LHCN-M2 (cell line): ENCODE measurements at places on chromosomes 4 and X. TPM values are rescaled to one million over a fixed set of nuclear protein-coding genes. Genes with fewer than 3 reads are reported as not detected.

DNA sequence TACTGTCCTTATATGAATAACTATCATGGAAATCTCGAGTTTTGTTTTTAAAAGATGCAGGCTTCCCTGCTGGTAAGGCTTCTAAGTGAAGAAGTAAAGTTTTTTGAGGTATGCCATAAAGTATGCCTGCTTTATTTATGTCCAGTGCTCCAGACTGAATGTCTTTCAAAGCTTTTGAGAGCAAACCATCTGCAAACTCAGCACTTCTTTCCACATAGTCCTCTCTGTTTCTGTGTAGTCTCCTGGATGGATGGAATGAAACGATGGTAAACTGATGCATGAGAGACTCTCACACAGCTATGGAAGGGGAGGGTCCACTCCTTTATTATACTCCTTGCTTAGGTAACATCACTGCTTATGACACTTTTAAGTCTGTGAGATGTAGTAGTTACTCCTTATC, 73.7 kb downstream of the NCAPG start:
- DNase-seq: no peak

DNA sequence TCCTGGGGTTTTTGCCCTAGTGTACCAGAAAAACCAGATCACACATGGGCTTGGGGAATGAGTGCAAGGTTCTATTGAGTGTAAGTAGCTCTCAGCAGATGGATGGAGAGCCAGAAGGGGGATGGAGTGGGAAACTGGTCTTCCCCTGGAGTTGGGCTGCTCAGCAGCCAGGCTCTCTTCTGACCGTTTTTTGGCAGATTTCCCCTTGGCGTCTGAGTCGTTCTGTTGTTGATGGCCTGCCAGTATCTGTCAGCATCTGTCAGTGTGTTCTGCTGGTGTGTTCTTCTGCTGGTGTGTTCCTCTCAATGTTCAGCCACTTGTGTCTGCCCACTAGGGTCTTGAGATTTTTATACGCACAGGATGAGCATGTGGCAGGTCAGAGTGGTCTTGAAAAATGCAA, 633.9 kb upstream of the CPEB2 start:
- DNase-seq: no peak

DNA sequence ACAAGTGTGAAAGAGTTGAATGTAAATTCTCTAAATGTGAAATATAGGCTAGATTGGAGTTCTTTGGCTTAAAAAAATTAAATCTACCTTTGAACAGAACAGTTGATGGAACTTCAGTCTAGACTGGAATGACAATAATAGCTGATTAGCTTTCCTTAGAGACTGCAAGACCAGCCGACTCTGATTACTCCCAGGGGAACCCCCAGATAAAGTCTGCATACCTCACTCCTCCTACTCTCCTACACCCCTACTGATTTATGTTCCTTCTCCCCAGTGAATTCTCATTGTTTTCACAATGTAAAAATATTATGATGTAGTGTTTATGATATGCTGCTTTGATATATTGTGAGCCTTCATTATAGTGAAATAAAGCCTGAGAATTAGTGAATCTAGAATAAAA, 241.3 kb downstream of the CFAP299 start:
- no peak for DNase-seq

The GPRASP3 gene
- 1.7 and 4.5 TPM in 2 replicates for total RNA-seq

The VSIG1 gene
- not detected in 2 replicates for total RNA-seq

GRCh38 chr4:123676890-123677229, 280.3 kb downstream of the SPRY1 start:
- no peak for DNase-seq

GRCh38 chr4:26029568-26030131, 115.6 kb downstream of the SMIM20 start:
- DNase-seq: no peak

DNA sequence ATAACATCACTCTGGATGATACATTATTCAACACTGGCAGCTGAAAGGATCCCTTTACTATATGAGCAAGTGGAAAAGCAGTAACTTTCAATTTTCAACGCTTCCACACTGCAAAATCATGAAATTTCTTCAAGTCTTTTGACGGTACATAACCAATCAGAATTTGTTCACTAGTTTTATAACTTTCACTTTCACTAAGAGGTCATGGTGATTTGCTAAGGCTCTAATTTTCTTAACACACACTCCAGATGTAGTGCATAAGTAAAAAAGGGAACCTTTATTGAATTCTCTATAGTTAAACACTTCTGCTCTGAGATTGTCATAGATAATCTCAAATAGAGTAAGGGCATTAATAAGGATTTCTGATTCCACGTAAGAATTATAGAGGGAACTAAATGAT, 4.1 kb downstream of the ARMCX2 start:
- no peak for DNase-seq

- DNase-seq: peak; percentile 99
These were observed at the start of gene UTP3 for GRCh38 chr4:70687821-70688794. UTP3 (plus strand) TSS chr4:70688532; CDS start chr4:70688678, 146 bp downstream.

The NPNT gene
- total RNA-seq: not detected in 2 replicates

GRCh38 chrX:112844250-112844649, 3.6 kb upstream of the AMOT start:
- no peak for DNase-seq

DNA sequence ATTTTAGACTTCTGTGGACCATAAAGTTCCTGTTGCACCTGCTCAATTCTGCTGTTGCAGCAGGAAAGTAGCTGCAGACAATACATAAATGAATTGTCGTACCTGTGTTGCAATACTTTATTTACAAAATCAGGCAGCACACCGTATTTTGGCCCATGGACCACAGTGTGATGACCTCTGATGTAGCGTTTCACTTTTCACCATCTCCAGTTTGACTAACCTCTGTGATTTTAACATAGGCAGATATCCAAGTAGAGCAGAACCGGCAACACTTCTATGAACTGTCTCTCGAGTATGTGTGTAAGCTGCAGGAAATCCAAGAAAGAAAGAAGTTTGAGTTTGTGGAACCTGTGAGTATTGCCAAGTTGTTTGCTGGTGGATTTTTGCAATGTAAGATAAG, 132.7 kb downstream of the ARHGAP10 start:
- DNase-seq: no peak

The TGIF2LX gene
- not detected in 2 replicates for total RNA-seq

DNA sequence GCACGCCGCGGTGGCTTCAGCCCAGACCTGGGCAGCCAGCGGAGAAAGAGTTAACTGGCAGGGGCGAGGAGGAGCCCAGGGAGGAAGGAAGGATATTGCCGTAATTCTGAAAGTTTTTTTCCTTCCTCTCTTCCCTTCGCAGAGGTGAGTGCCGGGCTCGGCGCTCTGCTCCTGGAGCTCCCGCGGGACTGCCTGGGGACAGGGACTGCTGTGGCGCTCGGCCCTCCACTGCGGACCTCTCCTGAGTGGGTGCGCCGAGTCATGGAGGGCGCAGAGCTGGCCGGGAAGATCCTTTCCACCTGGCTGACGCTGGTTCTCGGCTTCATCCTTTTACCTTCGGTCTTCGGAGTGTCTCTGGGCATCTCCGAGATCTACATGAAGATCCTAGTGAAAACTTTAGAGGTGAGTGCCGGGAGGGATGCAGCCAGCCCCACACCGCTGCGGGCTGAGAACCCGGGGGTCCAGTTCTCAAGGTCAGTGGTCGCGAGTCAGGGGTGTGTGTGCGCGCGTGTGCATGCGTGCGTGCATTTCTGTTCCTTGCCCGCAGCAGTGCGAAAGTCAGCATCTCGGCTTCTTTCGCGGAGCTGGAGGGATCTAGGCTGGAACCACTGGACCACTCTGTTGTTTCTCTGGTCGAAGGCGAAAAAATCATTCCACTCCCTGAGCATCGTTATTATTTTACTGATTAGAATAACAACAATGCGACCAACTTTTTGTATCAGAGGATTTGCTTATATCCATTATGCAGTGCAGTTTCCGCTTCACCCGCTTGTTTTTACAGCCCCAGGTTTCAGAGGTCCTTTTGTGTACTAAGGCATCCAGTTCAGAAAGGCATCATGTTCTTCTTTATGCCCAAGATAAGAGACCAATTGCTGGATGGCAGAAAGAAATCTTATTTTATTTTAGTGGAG, 709 bp downstream of the GPAT3 start:
- no peak for DNase-seq

- DNase-seq: peak; percentile 80
These were observed 942 bp downstream of the ING2 start for GRCh38 chr4:183505611-183506388.

- peak; percentile 78 for DNase-seq
These were observed 19.9 kb upstream of the PPP3CA start for GRCh38 chr4:101367201-101367600.

The FAM114A1 gene
- 208 and 240 TPM in 2 replicates for total RNA-seq

DNA sequence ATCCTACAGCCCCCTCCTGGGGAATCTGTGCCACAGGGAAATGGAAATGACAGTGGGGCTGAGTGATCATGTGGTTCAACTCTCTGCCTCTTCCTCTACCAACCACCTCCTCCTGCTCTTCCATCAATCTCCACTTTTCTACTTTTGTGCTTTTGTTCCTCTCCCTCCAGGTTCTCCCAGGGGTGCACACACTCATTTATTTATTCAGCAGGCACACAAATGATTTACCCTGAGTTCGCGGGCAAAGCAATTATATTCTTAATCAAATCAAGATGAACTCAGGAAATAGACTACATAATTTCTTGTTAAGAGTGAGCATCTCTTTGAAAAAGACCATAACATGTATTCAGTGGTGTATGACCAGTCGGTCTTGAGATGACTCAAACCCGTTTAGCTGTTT, 69.2 kb downstream of the VCX3A start:
- DNase-seq: no peak

The SCRG1 gene
- not detected in 2 replicates for total RNA-seq

The PCDH7 gene
- total RNA-seq: 28.5 and 35.9 TPM in 2 replicates

GRCh38 chrX:137034508-137034872, 695 bp upstream of the GPR101 start:
- DNase-seq: no peak
